ENCODE measurements at places on chromosomes 5 and 9.

GRCh38 chr9:107218829-107219485 is 64.1 kb upstream of the RAD23B start:
- no peak for DNase-seq

DNA sequence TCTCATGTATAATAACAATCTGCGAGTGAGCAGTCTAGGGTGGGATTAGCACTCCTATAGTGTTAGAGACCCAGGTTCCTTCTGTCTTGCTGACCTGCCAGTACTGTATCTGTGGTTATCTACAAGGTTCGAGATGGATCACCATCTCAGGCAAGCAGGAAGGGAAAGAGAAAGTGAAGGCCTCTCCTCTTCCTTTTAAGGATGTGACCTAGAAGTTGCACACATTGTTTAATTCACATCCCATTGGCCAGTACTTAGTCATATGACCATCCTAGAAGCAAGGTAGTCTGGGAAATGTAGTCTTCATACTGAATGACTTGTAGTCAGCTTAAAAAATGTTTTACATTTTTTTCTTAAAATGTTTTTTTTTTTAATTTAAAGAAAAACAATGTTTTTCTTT is 168.6 kb downstream of the CARTPT start:
- no peak for DNase-seq

DNA sequence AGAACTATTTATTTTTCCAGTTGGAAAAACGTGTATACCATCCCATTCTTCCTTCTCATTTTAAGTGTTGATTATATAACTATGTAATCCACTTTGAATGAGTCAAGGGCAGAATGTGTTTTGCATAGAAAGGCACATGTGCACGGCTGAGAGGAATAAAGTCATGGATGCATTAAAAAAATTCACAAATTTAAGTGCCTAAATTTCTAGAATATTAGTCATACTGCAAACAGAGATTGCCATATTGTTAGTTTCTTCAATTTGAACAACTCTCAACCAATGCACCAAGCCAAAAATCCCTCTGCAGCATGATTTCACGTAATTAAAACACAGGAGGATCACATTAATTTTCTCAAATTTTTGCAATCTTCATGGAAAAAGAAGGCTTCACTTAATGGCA is 166.3 kb downstream of the MPDZ start:
- no peak for DNase-seq

DNA sequence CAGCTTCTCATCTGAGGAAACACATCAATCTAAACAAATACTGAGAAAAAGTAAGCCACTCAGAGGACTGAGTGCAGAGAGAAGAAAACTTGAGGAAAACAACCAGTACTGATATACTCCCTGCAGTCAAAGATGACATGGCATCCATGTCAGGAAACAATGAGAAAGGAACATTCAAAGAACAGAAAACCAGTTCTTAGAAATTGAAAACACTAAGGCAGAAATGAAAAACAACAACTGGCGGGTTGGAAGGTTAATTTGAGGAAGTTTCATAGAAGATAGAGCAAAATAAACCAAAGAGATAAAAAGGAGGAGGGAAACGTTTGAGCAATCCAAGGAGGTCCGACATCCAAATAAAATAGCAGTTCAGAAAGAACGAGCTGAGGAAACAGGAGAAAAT is 475.2 kb downstream of the HINT1 start:
- no peak for DNase-seq

- DNase-seq = no peak
These were observed 25.2 kb upstream of the ENTREP1 start for GRCh38 chr9:69299826-69300225.

DNA sequence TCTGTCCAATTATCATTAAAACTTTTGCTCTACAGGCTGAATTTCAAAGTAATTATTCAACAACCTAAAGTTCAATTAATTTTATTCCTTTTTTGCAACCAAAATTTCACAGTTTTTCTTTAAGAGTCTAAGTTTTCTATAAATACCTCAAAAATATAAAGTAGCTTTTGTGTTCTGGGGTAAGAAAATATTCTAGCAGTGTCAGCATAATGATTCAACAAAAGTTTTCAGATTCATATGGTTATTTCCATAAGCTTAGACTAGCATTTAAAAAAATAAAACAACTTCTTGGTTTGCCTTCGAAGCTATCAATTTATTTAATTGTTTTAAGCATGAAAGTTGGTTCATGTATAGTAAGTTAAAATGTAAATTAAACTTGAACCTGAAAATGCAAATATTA is 1962.3 kb upstream of the CDH6 start:
- no peak for DNase-seq

GRCh38 chr5:106974272-106974671 is 696.5 kb downstream of the EFNA5 start:
- no peak for DNase-seq

DNA sequence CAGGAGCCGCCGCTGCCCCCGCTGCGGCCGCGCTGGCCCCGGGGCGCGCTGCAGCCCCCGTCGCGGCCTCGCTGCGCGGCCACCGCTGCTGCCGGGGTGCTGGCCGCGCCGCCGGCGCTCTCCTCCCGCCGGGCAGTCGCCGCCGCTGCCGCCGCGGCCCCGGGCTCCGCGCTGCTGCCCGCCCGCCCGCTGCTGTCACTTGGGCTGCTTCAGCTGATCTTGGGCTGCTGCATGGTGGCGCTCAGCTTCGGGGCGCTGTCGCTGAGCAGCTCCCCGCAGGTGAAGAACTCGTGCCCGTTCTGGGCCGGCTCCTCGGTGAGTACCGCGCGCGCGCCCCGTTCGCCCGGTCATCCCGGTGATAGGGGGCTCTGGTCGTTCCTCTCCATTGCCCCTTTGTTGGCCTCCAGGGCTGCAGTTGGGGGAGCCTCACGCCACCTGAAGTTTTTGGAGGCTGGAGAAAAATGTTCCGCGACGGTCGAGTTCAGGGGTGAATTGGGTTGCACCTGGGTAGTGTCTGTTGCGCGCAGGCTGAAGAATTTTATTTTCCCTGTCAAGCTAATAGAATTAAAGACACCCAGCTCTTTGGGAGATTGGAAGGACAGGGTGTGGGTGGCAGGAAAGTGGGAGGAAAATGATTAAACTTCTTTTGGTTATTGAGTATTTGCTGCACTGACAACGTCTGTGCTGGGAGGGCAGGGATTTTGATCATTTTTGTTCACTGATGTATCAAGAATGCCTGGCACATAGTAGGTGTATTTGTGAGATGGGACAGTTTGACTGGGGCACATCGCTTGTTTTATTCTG is 596 bp downstream of the ENTREP1 start:
- DNase-seq = peak; percentile 22

- DNase-seq = no peak
These were observed 5.8 kb downstream of the OCLN start for GRCh38 chr5:69498384-69498783.

DNA sequence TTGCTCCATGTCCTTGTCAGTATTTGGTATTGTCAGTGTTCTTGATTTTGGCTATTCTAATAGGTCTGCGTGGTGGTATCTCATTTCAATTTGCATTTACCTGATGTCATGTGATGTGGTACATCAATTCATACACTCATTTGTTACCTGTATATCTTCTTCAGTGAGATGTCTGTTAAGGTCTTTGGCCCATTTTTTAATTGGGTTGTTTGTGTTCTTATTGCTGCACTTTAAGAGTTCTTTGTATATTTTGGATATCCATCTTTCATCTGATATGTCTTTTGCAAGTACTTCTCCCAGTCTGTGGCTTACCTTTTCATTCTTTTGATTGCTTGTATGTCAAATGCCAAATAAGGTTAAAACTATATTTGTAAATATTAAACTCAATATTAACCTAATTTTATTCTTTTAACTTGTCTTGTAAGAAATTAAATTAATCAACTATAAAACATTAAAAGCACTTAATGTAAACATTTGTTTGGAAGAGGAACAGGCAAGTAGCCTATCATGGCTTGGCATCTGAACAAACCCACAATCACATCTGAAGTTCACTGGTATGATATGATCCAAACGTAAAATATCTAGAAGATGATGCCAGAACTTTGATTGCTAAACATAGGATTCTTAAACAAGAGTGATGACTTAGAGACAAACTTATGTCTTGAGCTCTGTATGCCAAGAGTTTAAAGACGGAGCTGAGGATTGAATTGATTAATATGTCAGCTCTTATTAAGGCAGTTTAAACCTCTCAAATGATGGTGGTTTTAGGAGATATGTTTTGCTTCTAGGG is 587.3 kb downstream of the ANXA1 start:
- DNase-seq = no peak

GRCh38 chr9:79185866-79186265 is 385.9 kb upstream of the TLE4 start:
- no peak for DNase-seq

DNA sequence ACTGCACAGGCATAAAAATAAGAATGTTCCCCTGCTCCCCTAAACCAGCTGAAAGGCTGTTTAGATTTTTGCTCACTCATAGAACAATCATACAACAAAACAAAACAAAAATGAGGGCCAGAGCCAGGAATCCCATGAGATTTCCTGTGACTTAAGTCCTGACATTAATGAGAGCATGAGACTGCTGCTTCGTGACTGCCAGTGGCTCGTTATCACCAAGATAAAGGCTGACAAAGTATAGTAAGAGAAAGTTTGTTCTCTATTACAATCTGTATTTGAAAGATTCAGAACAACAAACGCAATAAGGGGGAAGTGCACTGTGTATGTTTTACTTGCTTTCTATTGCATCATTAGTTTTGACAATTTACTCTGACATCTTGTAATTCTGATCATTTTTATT is 837.1 kb upstream of the C9orf72 start:
- no peak for DNase-seq

GRCh38 chr9:112041536-112042243 is 133.4 kb downstream of the SUSD1 start:
- peak; percentile 62 for DNase-seq
